Left forelimb (tissue), 1 donor: ENCODE measurements at places on chromosomes 12 and 14.

DNA sequence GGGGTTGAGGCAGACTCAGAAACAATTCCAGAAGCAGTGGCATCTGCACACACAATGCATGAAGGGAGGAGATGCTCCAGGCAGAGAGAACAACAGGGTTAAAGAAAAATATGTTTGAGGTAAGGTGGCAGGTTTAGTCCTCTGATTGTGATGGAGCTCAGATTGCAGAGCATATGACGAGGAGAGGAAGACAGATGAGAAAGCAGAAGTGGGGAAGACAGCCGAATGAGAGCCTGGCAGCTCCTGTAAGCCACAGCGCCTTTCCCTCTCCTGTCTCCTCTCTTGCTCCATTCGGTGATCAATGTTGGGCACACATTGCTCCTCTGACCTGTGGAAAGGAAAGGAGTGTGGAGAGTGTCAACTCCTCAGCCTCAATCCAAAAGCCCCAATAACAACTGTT lies 372.2 kb downstream of the GXYLT1 start:
- no peak for DNase-seq

DNA sequence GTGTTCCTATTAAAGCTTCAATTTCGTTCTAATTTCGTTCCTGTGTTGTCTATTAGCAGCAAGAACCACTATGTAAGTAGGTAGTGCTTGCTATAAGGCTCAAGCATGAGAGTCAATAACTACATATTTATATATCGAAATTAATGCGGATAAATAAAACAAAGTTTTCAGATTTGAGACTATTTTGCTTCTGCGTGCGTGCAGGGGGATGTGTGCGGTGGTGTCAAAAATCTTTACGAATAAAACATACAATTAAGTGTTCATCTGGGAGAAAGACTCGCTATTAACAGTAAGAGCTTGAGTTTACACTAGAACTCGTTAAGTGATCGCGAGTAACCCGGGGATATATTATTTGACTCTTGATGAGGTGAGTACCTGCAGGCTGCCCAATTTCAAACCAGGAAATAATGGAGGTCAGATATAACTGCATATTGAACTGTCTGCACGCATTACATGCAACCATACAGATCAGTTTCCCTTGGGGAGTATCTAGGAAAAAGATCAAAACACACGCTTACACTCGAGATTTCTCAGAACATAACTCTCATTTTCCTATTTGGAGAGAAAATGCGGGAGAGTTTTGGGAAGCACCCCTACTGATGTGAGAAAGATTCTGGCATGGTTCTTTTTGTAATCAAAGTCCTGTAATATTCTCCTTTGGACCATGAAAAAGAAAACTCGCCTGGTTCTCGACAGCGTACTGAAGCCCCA lies 813 bp downstream of the TWF1 start:
- DNase-seq = no peak

- peak; percentile 53 for DNase-seq
Observed at GRCh38 chr14:101499513-101499912, 61.8 kb upstream of the DIO3 start.

- DNase-seq = no peak
Observed at GRCh38 chr14:64569138-64569631, 19.4 kb downstream of the PPP1R36 start.

DNA sequence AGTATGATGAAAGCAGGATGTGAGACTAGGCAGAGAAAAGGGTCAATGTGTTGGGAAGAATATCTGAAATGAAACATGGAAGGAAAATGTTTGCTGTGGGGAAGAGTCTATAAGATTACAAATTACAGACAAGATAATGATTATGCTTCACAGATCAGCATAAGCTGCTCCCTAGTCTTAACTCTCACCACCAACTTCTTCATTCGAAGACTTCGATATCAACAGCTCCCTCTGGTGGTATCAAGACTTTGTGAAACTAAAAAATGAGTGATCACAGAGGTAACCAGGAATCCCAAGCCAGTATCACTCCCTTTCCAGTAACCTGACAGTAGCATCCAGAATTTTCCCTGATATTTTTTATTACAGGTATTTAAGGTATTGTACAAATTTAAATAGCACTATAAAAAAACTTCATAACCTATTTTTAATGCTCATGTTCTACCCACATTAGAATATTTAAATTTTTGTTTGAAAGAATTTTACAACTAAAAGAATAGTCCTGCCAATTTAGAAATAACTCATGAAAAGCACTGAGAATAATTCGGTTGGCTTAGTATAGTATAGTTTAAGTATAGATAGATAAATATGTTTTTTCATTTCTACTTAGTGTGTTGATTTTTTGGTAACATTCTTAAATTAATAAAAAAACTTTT lies 84.4 kb downstream of the C2CD5 start:
- DNase-seq = no peak

DNA sequence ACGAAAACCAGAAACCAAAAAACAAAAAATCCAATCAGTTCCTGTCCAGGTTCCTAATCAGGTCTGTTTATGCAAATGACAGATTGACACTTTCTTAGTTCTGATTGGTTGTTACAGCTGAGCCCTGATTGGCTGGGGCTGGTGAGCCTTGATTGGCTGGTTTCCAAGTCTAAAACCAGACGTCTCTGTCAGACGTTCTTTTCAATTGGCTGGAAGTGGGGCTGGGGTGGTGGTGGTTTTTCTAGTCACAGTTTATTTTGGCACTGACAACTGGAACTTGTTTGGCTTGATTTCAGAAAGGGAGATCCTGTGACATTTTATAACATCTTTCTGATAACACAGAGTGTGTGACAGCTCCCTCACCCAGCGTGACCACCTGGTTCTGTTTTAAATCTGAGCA lies 36.1 kb upstream of the PRICKLE1 start:
- no peak for DNase-seq

DNA sequence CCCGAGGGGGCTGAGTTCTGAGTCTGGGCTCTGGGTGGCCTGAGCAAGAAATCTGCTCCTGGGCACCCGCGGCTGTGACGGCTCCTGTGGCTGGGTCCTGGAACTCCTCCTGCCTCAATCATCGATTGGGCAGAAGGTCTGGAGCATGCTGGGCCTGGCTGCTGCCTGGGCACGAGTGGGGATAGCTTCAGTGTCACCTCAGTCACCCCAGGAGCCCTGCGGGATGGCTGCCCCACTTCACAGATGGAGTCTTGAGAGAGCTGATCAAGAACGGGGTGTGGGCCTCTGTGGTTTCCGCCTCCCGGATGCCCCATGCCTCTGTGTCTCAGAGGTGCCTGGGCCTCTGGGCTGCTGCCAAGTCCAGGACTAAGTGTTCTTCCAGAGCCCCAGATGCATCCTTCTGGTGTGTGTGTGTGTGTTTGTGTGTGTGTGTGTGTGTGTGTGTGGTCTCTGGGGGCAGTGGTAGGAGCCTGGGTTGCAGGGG lies 185.6 kb upstream of the C14orf180 start:
- DNase-seq = peak; percentile 65

DNA sequence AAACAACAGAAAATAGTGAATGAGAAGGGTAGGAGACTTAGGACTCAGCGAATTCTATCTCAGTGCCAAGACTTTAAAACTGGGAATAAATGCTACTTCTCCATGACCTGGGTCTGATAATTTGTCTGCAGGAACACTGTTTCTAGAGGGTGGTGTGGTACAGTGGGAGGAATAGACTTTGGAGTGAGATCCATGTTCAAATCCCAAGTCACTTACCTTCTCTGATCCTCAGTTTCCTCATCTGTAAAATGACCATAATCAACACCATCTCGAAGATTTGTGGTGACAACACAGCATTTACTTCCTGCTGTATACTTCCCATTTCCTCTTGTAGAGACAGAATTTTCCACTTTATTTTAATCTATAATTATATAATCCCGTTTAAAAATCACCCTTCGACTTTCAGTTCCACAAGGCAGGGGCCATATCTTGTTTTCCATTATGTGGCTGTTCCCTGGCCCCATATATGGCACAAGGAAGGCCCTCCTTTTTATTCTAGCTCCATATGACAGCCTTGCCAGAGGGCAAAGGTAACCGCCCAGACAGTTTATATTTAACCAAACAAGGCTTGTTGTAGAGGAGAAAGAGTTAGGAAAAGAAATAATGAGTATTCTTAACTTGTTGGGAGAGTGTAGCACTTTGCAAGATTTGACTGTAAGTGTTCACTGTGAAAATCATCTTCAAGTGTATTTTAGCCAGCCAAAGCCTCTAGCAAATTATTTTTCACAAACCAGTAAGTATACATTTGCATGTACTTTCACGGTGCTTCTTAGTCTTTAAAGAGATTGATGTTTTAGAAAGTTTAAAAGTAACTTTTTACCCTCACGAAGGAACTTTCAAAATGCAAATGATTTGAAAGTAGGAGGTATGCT lies 243.1 kb downstream of the AKAP6 start:
- DNase-seq = no peak

GRCh38 chr12:91316161-91316906 lies 133.7 kb upstream of the DCN start:
- DNase-seq = no peak

GRCh38 chr12:64946132-64946829 lies 121.8 kb downstream of the TBC1D30 start:
- peak; percentile 77 for DNase-seq

DNA sequence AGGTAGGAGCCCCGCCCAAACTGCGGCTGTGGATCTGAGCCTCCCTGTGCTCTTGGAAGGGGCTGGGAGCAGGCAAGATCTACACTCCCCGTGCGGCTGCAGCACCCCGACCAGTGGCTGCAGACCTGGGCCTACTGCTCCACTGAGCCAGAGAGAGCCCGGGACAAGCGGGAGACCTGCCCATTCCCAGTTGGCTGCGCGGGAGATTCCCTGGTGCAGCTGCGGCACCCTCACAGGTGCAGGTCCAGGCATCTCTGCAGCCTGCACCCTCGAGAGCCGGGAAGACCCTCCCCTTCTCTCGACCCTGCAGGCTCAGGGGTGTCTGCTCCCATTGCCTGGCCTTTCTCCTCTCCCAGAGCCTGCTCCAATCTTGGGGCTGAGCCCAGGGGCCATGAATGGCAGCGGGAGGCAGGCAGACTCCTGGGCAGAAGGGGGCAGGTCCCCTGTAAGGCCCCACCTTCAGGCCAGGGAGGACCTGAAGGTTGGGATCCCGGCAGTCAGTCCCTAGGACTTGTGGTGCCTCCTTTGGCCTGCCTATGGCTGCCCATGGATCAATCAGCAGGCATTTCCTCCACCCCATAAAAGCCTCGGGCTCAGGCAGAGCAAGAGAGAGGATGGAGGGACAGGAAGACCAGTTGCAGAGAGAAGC lies 8.8 kb upstream of the A2M start:
- DNase-seq = no peak

- no peak for DNase-seq
Observed at GRCh38 chr12:85796001-85796400, 40.2 kb downstream of the RASSF9 start.
